ENCODE measurements at places on chromosomes 6 and 20.

GRCh38 chr6:14671261-14671681, 553.7 kb downstream of the CD83 start:
- DNase-seq = peak; percentile 80

GRCh38 chr6:56838965-56839364, 115.9 kb upstream of the BEND6 start:
- DNase-seq = no peak

GRCh38 chr6:24673625-24674024, 6.7 kb downstream of the ACOT13 start:
- DNase-seq = no peak

- peak; percentile 42 for DNase-seq
These were observed 514 bp downstream of the ACOT13 start for GRCh38 chr6:24667378-24667803.

DNA sequence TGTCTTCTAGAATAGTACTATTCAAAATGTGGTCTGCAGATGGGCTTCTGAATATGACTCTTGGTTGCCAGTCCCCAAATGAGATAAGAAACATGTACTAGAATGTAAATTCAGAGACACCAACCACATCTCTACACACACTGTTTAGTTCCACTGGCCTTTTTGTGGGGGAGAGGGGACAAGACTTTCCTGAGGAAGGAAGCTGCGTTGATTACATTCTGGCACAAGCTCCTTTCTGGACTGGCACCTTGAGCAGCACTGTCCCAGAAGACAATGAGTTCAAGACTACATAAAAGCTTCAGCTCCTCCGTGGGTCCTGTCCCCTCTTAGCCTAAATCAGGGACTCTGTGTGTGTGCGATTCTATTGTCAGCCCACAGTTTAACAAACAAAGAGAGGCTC, 6.9 kb upstream of the IYD start:
- peak; percentile 4 for DNase-seq

DNA sequence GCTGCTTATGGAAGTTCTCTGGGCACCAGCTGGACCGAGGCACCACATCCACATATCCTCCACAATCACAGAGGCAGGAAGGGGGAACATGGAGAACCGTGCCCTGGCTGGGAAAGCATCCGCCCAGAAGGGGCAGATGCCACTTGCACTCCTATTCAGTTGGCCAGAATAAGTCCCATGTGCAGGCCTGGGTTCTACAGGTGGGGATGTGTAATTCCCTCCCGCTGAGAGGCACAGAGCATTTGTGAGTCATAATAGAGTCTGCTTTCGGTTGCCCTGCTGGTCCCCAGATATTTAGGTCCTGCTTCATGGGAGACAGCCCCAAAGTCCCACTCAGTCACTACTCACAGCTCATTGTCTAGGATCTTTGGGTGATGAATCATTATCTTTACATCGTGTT, 104.0 kb downstream of the PHACTR3 start:
- DNase-seq = no peak

DNA sequence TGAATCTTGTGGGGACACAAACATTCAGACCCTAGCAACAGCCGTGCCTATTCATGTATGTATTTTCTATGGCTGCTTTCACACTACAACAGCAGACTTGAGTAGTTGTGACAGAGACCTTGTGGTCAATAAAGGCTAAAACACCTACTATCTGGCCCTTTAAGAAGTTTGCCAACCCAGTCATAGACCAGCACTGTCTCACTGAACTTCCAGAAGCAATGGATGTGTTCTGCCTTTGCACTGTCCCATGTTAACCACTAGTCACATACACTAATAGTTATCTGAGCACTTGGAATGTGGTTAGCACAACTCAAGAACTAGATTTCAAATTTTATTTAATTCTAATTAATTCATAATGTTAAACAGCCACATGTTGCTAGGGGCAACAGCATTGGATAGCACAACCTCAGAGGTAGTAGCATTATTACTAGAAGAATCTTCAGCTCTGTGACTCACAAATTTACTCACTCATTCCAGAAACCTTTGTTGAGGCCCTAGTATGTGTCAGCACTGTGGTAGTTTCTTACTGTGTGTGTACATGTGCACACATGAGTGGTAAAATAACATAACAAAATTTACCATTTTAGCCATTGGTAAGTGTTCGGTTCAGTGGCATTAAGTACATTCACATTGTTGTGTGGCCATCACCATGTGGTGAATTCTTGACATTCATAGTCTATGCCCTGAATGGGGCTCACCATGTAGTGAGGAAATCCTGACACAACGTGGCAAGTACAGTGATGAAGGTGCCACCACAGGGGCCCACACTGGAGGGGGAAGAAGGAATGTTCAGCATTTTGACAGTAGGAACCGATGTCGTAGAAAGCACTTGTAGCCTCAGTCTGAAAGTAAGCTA, 107.3 kb downstream of the CEP57L1 start:
- no peak for DNase-seq

DNA sequence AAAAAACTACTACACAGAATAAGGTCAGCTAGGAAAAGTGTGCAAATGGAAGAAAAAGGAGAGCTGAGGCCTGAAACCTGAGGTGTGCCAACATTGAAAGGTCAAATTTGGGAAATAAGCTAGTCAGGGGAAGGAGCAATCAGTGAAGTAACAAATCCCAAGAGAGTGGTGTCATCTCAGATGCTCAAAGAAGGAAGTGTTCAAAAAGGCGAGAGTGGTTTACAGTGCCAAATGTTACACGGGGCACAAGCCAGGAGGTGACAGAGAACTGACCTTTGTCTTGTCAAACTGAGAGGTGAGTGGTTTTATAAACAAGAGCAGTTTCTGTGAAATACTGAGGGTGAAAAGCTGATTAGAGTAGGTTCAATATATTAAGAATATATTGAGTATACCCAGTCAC, 83.0 kb upstream of the TCF21 start:
- DNase-seq = no peak

GRCh38 chr6:168537540-168537884, 96.5 kb downstream of the SMOC2 start:
- DNase-seq = no peak

GRCh38 chr6:111205502-111205901, 118.2 kb downstream of the SLC16A10 start:
- no peak for DNase-seq

DNA sequence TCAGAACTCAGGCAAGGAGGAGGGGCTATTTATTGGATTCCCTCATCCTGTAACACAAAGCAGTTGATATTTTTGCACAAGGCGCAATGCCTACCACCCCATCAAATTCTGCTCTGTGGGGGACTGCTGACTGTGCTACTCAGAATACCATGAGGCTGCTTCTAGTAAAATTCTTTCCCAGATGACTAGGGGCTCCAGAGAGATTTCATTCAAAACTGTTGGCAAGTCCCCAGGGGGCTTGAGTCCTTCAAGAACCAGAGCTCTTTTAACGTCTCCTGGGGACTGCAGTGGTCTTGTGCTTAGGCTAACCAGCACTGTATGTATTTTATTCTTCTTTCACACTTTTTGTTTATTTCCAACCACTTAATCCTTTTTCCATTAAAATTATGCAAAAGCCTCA, 365.9 kb upstream of the AGPAT4 start:
- DNase-seq = no peak

- no peak for DNase-seq
These were observed 618 bp downstream of the RTN4IP1 start for GRCh38 chr6:106628658-106629102.

DNA sequence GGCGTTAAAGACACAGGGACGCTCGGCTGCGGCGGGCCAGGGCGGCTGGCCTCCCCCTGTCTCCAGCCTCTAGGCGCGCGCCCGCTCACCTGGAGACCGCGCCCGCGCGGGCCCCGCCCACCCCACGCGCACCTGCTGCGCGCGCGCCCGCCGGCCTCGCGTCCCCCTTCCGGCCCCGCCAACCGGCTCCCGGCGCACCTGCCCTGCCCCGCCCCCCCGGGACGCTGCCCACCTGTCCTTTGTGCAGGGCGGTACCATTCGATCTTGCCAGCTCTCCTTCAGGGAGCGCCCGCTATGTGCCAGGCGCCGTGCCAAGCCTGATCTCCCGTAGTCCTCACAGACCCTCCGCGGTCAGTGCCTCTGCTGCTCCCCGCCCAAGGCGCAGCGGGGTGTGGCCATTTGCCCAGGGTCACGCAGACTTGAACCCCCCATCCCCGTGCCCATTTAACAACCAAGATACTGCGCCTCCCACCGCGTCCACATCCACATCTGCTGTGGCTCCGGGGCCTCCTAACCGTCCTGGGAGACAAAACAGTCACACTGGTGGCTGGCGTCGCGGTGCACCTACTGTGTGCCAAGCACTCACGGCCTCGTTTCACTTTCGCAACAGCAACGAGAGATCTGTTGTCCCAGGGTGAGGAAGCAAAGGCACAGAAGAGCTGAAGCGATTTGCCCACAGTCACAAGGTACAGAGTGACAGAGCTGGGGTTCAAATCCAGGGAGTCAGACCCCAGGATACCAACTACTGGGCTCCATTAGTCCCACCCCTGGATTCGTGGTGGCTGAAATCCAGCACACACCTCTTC, 48.1 kb downstream of the NOL4L start:
- DNase-seq = no peak

GRCh38 chr6:129280749-129281148, 397.8 kb downstream of the LAMA2 start:
- peak; percentile 55 for DNase-seq

GRCh38 chr6:144346719-144347447, 61.7 kb downstream of the UTRN start:
- no peak for DNase-seq

- DNase-seq = no peak
These were observed 42.0 kb downstream of the BCAS1 start for GRCh38 chr20:54028276-54029011.

- peak; percentile 98 for DNase-seq
These were observed 528.2 kb downstream of the HDGFL1 start for GRCh38 chr6:23097566-23097965.

DNA sequence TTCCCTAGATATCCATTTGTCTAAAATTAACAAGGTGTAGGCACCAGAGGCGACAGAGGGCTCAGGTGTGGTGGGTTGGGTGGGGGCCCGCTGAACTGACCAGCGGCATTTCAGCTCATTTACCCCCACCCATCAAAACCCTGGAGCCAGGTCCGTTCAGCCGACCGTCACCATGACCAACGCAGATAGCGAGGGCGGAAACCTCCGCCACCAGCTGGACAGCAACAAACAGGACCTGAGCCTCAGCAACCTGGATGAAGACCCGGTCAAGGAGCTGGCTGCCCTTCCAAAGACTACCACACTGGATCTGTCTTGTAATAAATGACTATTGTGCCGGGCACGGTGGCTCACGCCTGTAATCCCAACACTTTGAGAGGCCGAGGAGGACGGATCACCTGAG, 120.8 kb upstream of the LGSN start:
- no peak for DNase-seq

DNA sequence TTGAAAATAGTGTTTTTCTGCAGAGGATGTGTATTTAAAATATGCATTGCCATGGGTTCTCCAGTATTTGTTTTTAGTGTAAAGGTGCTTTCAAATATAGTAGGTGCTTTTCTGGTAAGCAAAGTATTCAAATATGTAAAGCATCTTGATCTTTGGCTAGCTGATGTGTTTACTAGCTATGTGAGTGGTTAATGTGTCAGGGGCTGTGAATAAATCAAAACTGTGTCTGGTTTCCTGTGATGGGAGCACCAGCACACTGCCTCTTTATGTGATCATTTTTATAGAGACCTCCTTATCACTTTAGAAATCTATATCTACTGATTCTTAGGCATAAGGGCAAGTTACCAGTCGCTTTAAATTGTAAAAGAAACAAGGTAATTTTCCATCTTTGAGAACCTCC, 388.9 kb upstream of the MAN1A1 start:
- no peak for DNase-seq

DNA sequence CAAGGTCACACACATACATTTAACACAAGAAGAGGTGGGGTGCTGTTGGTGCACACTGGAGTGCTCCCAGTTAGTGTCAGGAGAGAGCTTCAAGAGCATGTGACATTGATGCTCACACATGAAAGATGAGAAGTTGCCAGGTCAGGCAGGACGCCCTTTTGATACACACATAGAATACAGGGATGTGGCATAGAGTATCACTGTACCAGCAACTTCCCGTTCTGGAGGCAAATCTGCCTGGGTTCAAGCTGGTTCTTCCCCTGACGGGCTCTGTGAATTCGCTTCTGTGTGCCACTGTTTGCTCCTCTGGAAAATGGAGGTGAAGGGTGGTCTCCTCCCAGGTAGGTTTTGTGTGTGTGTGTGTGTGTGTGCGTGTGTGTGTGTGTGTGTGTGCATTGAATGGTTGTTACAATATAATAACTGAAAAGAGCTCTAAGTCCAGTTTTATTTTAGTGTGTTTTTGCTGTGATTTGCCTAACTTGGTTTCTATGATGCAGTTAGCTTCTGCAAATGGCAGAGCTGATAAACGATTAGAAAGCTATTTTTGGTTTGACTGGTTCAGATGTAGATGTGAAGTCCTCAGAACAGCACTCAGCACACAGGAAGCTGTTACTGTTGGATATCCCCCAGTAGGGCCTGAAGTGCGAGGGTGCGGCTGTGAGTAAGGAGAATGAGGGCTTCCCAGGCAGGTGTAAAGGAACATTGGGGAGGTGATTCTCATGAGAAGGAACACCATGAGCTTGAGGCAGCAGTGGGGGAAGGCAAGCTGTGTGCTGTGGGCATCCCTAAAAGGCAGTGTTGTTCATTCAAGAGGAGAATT, 53.4 kb downstream of the HIVEP1 start:
- DNase-seq = no peak

DNA sequence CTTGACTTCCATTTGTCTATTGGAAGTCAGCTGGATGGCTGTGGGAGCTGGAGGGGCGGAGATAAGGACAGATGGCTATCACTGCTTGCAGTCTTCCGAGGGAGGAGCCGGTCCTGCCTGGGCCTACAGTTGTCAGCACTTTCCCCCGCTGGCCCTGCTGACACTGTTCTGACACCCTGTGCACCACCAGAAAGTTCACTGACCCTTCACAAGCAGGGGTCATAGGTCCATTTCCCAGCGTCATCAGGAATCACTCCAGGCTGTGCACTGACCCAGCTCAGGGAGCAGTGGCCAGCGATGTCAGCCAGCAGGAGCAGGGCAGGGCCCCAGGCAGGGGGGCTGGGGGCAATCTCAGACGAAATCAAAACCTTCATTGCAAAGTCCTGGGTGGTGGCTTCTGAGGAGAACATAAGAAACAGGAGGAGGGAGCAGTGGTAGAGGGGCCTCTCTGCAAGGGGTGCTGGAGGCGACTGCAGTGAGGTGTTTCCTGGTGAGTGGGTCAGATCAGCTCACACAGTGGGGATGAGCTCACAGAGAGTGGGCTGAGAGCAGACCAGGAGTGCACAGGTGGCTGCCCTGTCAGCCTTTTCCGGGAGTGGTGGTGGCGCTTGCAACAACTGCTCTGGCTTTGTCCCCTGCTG, 26.5 kb upstream of the PLEKHG1 start:
- DNase-seq = no peak

GRCh38 chr6:149723771-149724417, 6.0 kb upstream of the LATS1 start:
- DNase-seq = peak; percentile 55

DNA sequence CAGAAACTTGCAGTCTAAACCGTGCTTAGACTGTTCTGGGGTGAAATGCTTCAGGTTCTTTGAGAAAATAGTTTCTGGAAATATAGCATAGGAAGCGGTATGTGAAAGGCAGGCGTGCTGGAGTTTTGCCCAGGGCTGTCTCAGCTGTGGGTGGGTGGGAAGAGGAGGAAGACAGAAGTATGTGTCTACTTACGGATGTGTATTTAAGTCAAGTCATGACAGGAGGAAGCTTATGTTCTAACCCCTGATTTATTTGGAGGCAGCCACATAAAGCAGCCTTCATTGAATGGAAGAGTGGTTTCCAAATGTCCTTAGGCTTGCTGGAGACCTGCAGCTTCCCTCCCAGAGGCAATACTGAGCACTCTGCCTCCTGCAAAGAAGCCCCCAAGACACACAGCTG, 345.8 kb upstream of the PRND start:
- DNase-seq = peak; percentile 70
